Activated CD8-positive, alpha-beta memory T cell treated with anti-CD3 and anti-CD28 coated beads for 4 hours (primary cell): ENCODE measurements at places on chromosomes 4 and X.

DNA sequence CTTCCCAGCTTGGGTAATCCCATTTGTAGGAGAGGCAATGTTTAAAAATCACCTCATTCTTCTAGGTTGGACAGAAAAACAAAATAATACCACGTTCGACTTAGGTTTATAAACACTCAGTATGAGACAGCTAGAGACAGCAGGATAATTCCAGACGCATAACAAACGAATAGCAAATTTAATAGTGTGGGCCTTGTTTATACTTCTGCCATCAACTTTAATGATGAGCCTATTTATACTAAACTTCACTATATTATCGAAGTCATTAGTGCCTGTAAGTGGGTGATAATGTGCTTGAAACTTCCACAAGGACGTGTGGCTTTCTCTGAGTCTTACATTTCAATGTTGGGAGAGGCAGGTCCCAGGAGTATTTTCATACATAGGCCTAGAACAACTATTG is 255.7 kb upstream of the PPARGC1A start:
- no peak for DNase-seq

DNA sequence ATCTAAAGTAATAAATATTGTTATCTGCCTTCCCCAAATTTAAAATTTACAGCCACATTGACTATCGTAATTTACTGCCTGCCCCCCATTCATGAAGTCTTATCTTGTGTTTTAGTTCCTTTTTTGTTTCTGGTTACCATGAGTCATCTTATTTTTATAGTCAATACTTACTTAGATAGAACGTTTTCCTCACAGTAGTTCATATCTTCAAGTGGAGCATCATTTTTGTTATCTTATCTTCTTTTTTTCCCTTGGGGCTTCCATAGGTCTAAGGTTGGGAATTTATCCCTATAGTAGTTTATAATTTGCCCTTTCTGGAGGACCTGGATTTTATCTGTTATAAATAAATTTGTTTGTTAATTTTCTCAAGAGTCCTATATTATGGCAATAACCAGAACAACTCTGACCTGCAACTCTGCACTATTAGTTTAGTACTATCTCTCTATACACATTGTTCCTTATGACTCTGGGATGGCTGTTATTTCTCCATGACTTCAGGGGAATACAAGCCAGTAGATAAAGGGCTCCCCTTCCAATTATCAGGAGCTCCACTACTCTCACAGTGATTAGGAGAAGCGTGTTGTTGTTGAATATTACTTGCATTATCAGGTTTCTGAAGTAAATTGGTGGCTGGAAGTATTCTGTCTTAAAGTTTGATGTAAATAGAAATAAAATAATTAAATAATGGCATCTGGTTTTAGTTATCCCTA is 330.6 kb downstream of the GALNTL6 start:
- no peak for DNase-seq

GRCh38 chrX:56228914-56229313 is 3.2 kb upstream of the KLF8 start:
- no peak for DNase-seq

- DNase-seq = no peak
Measured at GRCh38 chr4:81896936-81897335, 425.2 kb upstream of the RASGEF1B start.

DNA sequence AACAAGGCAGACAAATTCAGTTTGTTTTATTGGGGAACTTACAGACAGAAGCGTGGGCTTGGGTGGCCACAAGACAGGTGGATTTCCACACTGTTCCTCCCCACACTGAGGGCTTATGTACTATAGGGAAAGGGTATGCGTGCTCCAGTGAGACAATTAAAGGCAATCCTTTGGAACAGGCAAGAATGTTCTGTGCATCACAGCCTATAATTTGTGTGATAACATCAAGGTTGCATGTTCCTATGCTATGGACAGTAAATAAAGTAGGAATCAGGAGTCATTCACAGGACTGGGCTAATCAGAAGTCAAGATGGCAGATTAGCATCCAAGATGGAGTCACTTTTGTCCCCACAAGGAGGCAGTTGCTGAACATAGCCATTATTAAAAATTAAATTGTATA is 84.6 kb upstream of the TRIM2 start:
- no peak for DNase-seq

GRCh38 chrX:56057325-56057724 is 174.8 kb upstream of the KLF8 start:
- DNase-seq = no peak

GRCh38 chr4:55071951-55072350 is 53.4 kb downstream of the KDR start:
- no peak for DNase-seq

DNA sequence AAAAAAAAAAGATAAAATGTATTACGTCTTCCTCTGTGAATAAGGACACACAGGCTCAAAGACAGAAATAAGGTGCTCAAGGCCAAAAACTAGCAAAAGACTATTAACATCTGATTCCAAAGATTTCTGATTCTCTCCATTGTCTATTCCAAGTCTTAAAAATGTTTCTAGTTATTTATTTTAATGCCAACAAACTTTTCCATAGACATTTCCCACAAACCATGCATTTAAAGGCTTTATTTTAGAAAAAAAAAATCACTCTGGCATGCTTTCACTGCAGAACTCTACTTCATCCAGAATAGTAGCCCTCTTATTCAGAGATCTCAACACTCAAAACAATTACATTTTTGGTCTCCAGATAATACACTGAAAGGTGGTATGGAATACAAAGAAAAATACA is 545.0 kb upstream of the TENM3 start:
- DNase-seq = no peak

GRCh38 chr4:19266566-19266965 is 985.1 kb upstream of the SLIT2 start:
- no peak for DNase-seq

- no peak for DNase-seq
Measured at GRCh38 chr4:58935332-58935731, 1825.1 kb upstream of the IGFBP7 start.

- DNase-seq = no peak
Measured at GRCh38 chr4:70902577-70903290, 565 bp downstream of the MOB1B start.
